ENCODE measurements at places on chromosomes 1 and 21.

DNA sequence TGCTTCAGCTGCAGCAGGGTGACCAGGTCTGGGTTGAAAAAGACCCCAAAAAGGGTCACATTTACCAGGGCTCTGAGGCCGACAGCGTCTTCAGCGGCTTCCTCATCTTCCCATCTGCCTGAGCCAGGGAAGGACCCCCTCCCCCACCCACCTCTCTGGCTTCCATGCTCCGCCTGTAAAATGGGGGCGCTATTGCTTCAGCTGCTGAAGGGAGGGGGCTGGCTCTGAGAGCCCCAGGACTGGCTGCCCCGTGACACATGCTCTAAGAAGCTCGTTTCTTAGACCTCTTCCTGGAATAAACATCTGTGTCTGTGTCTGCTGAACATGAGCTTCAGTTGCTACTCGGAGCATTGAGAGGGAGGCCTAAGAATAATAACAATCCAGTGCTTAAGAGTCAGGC is 2.9 kb downstream of the C1QA start:
- no peak for DNase-seq

DNA sequence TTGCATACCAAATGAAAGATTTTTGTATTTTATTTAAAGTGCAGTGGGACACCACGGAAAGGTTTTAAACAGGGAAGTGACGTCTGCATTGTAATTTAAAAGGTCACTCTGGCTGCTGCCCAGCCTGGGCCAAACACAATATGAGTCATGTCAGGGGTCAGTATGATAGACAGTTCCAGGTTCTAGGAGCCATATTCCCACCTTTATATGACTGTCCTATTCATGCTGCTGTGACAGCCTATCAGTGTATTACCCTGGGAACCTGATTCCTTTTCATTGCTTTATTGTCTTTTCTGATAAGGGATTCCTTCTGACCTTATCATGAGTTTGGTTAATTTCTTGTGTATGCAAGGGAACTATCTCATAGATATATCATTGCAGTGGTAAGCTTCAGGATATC is 5.3 kb downstream of the VANGL1 start:
- no peak for DNase-seq

DNA sequence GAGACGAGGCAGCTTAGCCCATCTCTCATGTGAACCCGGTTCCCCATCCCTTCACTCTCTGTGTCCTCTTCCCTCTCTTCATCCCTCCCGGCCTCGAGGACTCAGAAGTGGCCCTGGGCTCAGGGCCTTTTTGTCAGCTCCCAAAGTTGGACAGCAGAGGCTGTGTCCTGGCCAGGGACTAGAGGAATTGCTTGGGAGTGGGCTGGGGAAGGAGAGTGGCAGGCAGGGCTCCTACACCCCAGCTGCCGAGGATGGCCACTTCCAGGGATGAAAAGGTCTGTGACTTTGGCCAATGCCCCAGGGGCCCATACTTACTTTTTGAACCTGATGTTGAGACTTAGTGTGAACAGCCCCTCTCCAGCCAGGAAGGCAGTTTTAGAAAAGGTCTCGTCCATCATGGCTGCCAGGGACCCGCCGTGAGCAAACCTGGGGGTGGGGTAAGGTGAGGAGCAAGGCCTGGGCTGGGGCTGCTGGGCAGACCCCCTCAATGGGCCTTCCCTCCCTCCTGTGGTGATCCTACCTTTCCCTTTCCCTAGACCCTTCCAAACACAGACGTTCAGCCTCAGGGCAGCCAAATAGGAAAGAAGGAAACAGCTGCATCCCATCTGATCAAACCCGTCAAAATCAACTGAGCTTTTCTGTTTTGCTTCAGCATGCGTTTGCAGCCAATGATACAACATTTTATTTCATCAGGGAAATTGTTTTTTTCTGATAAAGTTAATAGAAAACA is 5.5 kb downstream of the THEM5 start:
- DNase-seq = no peak

DNA sequence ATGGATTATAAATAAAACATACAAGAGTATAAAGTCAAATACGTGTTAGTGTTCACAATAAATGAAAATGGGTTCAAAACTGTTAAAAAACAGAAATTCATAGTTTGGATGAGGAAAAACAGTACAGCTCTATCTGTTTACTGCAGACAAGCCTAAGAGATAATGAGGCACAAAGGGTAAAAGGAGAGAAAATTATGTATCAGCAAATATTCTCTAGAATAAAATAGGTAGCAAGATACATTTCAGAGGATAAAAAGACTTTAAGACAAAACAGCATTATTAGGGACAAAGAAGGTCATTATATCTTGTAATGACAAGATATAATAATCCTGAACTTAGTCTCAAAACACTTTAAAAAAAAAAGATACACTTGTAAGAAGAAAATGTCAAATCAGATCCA is 123.1 kb downstream of the EPHB2 start:
- DNase-seq = no peak

DNA sequence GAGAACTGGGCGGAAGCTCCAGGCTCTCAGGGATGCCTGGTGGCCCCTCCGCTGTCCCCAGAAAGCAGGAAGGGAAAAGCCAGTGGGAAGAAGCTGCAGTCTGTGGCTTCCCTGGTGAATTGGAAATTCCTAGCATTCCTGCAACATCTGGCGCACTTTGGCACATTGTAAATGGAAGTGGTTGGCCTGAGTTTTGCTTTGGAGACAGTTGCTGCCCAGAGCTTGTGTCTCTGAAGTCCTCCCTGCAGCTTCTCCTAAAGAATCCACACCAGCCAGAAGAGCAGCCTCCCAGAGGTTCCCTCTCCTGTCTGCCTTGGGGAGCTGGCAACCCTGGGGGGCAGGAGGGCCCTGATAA is 48.2 kb downstream of the ARHGEF10L start:
- no peak for DNase-seq

DNA sequence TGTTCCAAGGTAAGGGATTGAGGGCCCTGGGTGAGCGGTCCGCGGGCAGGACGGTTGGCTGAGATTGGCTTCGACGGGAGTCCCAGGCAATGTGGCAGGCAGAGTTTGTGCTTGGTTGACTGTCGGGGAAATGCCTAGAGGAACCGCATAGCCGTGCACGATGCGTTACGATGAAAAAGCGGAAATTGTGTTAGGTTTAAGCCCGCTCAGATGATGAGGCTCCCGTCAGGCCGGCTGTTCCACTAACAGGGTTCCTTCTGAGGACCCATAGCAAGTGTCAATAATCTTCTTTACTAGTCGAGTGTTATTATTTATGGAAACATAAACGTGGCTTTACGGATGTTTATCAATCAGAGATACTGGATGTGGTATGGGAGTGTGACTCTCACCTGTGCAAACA is 117.8 kb upstream of the COL6A1 start:
- DNase-seq = no peak

GRCh38 chr1:186404454-186405051 is 28.9 kb downstream of the ODR4 start:
- DNase-seq = no peak

- no peak for DNase-seq
Measured at GRCh38 chr1:200150721-200151120, 123.2 kb downstream of the NR5A2 start.

DNA sequence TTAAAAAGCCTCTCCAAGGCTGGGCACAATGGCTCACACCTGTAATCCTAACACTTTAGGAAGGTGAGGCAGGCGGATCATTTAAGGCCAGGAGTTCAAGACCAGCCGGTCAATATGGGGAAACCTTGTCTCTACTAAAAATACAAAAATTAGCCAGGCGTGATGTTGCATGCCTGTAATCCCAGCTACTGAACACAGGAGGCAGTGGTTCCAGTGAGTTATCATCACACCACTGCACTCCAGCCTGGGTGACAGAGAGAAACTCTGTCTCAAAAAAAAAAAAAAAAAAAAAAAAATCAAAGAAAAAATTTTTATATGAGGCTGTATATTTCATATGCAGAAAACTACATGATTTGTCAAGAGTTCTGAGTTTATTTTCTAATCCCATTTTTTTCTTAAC is 1107.1 kb upstream of the TMPRSS15 start:
- no peak for DNase-seq

DNA sequence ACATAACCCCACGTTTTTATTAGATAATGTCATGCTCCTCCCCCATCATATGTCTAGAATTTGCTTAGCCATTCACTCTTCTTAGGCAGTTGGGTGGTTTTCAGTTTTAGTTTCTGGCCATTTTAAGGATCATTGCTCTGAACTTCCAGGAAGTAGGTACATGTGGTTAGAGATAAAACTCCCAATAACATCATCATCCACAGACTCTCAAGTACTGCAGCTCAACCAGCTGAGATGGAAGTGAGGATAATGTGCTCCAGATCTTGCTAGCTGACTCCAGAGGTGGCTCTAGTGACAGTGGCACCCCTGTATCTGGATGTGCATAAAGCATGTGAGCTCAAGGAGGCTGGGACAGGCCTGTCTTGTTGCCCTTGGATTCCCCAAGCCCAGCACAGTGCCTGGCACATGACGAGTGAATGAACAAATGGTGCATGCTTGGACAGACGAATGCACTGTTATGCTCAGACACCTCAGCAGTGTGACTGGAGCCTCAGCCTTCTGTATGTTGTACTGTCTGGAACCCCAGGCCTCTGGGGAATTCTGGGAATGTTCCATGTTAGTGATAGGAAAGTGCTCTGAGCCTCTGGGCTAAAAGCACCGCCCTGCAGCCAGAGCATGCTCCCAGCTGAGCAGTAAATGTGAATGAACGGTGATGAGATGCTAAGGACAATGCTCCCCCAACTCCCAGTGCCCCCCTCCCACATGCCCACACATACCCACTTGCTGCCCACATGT is 16.4 kb upstream of the KCNN3 start:
- no peak for DNase-seq

DNA sequence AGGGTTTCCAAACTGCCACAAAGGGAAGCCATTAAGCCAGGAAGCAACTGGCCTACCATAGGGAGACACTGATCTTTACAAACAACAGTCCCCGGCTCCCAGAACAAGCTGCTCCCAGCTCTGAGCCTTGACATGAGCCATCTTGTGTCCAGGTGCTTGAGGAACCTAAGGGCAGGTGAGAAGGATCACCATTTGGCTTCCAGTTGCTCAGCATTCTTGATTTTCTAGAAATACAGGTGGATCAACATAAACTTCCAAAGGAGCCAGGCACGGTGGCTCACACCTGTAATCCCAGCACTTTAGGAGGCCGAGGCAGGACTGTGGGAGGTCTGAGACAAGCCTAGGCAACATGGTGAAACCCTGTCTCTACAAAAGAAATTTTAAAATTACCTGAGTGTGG is 21.6 kb downstream of the ZBTB17 start:
- no peak for DNase-seq

GRCh38 chr1:154802982-154803920 is 66.8 kb downstream of the KCNN3 start:
- no peak for DNase-seq

DNA sequence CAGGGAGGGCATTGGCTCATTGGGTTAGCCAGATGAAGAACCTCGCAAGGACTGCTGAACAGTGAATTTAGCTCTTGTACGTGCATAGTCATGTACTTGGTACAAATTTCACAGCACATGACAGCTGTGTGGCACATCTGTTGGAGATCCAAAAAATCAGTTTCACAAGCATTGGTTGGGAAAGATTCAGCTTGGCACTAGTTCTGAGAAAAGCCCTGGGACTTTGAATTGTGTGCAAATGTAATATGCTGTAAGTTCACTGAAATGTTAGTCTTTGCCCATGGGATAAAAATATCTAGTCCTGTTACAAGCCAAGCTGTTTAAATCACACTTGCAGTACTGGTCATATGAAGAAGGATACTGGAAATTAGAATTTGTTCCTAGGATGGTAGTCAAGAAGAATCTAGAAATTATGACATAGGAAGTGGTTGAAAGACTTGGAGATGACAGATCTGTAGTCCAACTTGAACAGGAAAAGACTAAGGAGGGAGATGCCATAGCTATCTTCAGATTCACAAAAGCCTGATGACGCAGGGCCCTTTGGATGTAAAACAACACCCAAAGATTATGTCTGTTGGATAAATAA is 19.2 kb downstream of the LAMC2 start:
- DNase-seq = no peak

GRCh38 chr1:108962681-108963051 is 618 bp downstream of the CLCC1 start:
- no peak for DNase-seq

DNA sequence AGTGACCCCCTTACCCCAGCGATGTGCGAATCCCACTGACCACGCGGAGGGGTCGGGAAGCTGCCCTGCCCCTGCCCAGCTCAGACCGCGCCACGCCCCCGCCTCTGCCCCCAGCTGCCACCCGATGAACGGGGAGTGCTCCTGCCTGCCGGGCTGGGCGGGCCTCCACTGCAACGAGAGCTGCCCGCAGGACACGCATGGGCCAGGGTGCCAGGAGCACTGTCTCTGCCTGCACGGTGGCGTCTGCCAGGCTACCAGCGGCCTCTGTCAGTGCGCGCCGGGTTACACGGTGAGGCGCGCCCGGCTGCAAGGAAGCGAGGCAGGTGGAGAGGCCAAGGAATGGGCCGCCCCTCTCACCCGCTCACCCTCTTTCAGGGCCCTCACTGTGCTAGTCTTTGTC is 11.9 kb upstream of the LRRC71 start:
- DNase-seq = no peak

GRCh38 chr1:162660574-162660973 is 28.3 kb downstream of the DDR2 start:
- no peak for DNase-seq

- no peak for DNase-seq
Measured at GRCh38 chr1:230875370-230875769, 7.0 kb upstream of the C1orf198 start.

GRCh38 chr1:68142461-68142860 is 89.9 kb downstream of the WLS start:
- no peak for DNase-seq

GRCh38 chr21:38925923-38926322 is 120.2 kb downstream of the ETS2 start:
- no peak for DNase-seq

DNA sequence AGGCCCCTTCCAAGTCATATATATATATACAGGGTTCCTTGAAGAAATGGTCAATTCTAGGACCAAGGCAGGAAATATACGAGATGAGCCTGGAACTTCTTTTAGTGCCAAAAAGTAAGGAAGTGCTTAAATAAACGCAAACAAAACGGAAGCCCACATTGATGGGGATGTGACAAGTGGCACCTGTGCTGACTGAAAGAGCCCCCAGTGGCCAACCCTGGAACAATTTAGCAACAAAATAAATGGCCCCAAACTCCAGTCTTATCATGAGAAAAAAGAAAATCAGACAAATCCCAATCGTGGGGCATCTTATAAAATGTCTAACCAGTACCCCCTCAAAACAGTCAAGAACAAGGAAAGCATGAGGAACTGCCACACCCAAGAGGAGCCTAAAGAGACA is 17.7 kb downstream of the PLA2G5 start:
- DNase-seq = no peak

DNA sequence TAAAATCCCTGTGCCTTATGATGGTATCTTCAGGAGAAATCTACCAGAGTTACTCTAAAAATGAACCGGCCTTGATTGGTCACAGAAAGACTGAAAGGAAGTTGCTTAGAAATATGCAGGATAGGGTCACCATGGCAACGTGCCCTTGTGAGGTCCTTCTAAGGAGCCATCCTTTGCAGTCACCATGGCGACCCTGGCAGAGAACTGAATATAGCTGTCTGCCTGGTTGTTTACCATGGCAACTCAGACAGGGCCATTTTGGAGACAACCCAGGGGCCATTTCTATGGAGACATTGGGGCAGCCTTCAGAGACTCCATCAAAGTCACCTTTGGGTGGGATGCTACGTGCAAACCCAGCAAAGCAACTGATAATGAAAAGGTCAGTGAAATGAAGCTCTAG is 43.0 kb downstream of the SNX7 start:
- DNase-seq = no peak

- DNase-seq = no peak
Measured at GRCh38 chr1:11026903-11027302, 14.4 kb downstream of the TARDBP start.

Measured in GM12892 (cell line).